PC-3 (cell line): ENCODE measurements at places on chromosomes 7 and 10. TPM values are rescaled to one million over a fixed set of nuclear protein-coding genes. Genes with fewer than 3 reads are reported as not detected.
A peak's percentile ranks its signal among the peaks of the same experiment; 100 is the strongest.

- no peak overlapping the region for H3K27ac ChIP-seq
- no peak for DNase-seq
- no peak overlapping the region for H3K4me3 ChIP-seq
- no peaks in the 10 kb centered on the region for H3K36me3 ChIP-seq
These were observed 163.0 kb upstream of the PPP2R2D start for GRCh38 chr10:131737543-131738395.

DNA sequence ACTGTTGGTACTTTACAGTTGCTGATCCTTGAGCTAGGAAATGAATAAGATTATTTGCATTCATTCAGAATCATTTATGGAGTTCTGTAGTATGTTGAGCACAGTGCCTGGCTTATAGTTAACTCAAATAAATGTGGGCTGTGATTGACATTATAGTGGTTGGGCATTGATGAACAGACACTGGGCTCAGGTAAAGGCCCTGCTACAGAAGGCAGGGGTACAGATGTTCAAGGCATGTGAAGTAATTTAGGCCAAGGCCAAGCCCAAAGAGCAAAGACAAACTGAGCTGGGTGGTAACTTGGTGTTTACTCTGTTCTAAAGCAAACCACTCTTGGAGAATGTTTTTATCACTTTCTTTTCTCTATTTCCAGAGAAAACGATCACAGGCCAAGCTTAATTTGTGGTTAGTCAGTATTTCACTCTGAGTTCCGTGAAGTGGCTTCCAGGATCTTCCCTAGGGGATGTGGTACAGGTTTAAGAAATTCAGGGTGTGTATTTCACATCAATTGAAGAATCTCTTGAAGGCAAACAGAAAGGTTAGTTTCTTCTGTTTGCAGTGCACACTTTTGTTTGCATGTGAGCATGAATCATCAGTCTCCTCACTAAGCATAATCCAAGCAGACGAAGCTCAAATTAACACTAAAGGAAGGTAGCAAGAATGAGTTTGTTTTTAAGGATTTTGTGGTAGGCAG, 113.9 kb upstream of the PRR15 start:
- no peak overlapping the region; the same call in 1 of the 2 replicates for H3K4me3 ChIP-seq
- H3K27ac ChIP-seq: peak overlapping the region; percentile 71
- peaks cover 32% of the 10 kb centered on the region for H3K4me1 ChIP-seq
- peak; percentile 81 for DNase-seq
- no peaks in the 10 kb centered on the region for H3K36me3 ChIP-seq

Gene PCLO
- 3.5 and 7.5 TPM in 2 replicates for total RNA-seq

Gene UCMA
- not detected in 2 replicates for total RNA-seq

DNA sequence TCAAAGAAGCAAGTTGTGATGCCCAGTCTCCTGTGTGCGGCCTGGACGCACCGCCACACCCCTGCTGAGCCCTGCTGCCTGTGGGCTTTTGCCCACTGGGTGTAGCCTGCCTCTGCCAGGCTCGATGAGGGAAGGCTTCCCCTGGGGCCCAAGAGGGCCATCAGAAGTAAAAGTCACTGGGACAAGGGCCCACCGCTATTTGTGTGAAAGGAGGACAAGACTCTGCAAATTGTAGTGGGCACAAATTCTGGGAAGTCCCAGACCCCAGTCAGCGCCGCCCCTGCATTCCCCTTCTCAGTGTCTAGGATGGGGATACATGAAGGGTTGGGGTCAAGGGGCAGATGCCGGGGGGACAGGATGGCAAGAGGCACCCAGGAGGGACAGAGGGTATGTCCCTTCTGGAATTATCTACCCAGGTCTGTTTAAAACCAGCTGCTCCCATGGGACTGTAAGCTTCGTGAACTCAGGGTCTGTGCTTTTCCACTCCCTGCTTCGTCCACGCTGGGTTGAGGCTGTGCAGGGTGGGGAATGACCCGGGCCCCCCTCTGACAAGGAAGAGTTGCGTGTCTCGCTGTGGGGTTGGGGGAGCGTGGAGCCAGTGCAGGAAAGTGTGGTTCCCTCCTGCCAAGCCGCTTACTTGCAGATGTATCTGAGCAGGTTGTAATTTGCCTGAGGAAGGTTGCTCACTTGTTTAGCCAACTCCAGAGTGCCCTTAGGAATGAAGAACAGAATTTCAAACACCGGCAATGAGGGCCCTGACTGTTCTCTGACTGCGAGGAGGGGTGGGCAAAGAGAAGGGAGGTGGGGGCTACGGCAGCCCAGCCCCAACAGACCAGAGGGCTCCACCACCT, 147.2 kb downstream of the MAPK8 start:
- no peak overlapping the region for H3K4me3 ChIP-seq
- H3K36me3 ChIP-seq: no peaks in the 10 kb centered on the region
- H3K27ac ChIP-seq: no peak overlapping the region
- H3K27me3 ChIP-seq: no peaks in the 10 kb centered on the region
- no peak for DNase-seq
- peaks cover under 1% of the 10 kb centered on the region; the same call in 1 of the 2 replicates for H3K4me1 ChIP-seq

DNA sequence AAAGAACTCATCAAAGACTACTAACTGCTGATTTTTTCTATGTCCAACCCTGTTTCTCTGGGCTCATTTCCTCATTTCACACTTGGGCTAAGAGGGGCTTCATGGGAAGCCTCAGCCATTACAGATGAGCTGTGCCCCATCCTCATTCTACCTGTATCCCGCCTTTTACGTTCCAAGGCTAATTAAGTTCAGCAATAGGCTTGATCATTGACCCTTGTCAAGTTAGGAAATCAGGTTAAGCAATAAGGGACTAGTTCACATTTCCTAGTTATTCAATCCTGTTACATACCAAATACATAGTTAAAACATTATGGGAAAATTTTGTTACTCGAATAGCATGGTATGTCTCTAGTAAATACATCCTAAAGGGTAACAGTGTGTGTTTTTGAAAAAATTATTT, 29.3 kb upstream of the AGBL3 start:
- no peak overlapping the region for H3K27ac ChIP-seq
- H3K4me3 ChIP-seq: no peak overlapping the region
- no peaks in the 10 kb centered on the region for H3K27me3 ChIP-seq
- no peaks in the 10 kb centered on the region; the same call in 1 of the 2 replicates for H3K36me3 ChIP-seq
- no peak for DNase-seq
- no peaks in the 10 kb centered on the region for H3K4me1 ChIP-seq

GRCh38 chr10:76736392-76736791, 901.2 kb downstream of the KCNMA1 start:
- H3K36me3 ChIP-seq: no peaks in the 10 kb centered on the region
- peaks cover 82% of the 10 kb centered on the region for H3K27me3 ChIP-seq
- H3K27ac ChIP-seq: no peak overlapping the region
- no peak for DNase-seq
- no peaks in the 10 kb centered on the region for H3K4me1 ChIP-seq

GRCh38 chr10:25966844-25967243, 32.8 kb downstream of the MYO3A start:
- no peaks in the 10 kb centered on the region for H3K36me3 ChIP-seq
- no peak overlapping the region for H3K27ac ChIP-seq
- no peak for DNase-seq
- H3K4me1 ChIP-seq: no peaks in the 10 kb centered on the region
- H3K4me3 ChIP-seq: no peak overlapping the region

DNA sequence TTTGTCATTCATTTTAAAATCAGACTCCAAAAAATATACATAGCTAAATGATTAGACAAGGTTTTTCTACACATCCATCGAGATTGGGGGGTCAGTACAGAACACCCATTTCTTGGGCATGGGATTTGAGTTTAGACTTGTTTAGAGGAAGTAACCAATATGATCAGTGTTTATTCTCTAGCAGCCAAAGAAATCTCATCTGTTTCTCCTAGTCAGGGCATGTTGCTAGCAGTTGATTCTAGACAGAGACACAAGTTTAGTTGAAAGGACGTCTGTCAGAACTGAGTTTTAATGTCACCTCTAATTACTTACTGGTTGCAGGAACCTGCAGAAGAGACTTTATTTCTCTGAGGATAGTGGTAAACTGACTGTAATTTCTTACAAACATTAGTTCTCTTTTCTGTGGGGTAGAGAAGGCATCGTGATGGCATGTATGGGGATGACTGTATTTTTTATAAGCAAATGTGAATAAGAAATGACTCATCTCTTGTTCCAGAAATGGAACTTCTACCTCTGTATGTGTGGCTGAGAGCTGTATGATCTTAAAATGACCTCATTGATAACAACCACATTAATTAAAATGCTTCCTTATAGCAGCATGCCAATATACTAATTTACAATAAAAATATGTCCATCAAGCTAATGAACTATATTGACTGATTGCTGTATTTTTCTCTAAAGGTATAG, 30.6 kb upstream of the RHOBTB1 start:
- H3K27ac ChIP-seq: peak overlapping the region; percentile 63
- no peaks in the 10 kb centered on the region for H3K36me3 ChIP-seq
- peak; percentile 82 for DNase-seq
- H3K27me3 ChIP-seq: no peaks in the 10 kb centered on the region
- H3K4me3 ChIP-seq: peak overlapping the region; percentile 1; the same call in 1 of the 2 replicates

DNA sequence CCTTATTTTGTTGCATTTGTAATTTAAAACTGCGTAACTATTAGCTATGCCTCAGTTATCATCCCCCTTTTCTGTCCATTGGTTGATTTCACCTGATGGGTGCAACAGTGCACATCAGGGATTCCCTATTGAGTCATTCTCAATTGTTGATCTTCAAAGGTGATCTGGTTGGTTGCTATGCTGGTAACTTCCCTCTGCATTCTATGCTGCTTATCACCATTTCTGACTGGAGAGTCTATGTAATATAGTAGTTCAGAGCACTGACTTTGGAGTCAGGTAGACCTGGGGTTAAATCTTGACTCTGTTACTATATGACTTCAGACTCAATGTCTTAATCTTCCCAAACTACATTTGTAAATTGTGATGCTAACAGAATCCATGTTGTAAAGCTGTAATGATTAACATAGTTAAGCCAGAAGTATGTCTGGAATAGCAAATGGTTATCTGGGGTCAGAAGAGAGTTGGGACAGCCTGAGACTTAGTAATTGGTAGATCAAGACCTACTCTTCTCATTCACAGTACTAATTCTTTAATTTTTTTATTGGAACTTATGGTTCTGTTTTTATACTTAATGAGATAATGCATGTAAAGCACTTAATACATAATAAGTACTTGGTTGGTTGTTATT, 38.1 kb downstream of the EXOC6 start:
- peaks cover 17% of the 10 kb centered on the region for H3K4me1 ChIP-seq
- no peaks in the 10 kb centered on the region for H3K27me3 ChIP-seq
- no peaks in the 10 kb centered on the region for H3K36me3 ChIP-seq
- H3K4me3 ChIP-seq: no peak overlapping the region
- DNase-seq: peak; percentile 35
- no peak overlapping the region for H3K27ac ChIP-seq

GRCh38 chr10:30455816-30456215, 21.8 kb downstream of the MAP3K8 start:
- no peaks in the 10 kb centered on the region for H3K4me1 ChIP-seq
- no peaks in the 10 kb centered on the region; the same call in 1 of the 2 replicates for H3K36me3 ChIP-seq

GRCh38 chr7:23474094-23474828, 4.0 kb upstream of the IGF2BP3 start:
- H3K36me3 ChIP-seq: no peaks in the 10 kb centered on the region
- H3K4me1 ChIP-seq: peaks cover 17% of the 10 kb centered on the region
- peak overlapping the region; percentile 63 for H3K4me3 ChIP-seq
- peak; percentile 42 for DNase-seq
- peak overlapping the region; percentile 39 for H3K27ac ChIP-seq

Gene AKR1D1
- not detected in 2 replicates for total RNA-seq

DNA sequence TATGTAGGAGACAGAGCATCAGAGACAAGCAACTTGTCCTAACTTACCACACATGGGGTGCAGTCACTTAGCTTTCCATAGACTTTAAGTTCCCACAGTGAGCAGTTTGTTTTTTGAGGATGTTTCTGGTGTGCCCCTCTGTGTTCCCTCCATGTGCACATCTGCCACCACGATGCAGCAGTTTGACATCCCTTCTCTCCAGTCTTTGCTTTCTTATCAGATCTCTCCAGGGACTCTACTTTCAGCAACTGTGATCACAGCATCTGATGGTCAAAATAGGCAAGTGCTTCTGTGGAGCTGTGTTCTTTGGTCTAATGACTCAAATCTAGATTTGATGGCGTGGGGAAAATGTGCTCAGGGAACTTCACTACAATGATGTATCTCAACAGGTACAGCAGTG, 96.5 kb upstream of the NAMPT start:
- H3K4me1 ChIP-seq: no peaks in the 10 kb centered on the region
- no peak overlapping the region for H3K4me3 ChIP-seq
- H3K27me3 ChIP-seq: no peaks in the 10 kb centered on the region

Gene CCL24
- not detected in 2 replicates for total RNA-seq

GRCh38 chr7:93811198-93811597, 79.4 kb downstream of the TFPI2 start:
- H3K27ac ChIP-seq: no peak overlapping the region
- no peaks in the 10 kb centered on the region for H3K36me3 ChIP-seq
- H3K4me1 ChIP-seq: no peaks in the 10 kb centered on the region
- no peak overlapping the region for H3K4me3 ChIP-seq

DNA sequence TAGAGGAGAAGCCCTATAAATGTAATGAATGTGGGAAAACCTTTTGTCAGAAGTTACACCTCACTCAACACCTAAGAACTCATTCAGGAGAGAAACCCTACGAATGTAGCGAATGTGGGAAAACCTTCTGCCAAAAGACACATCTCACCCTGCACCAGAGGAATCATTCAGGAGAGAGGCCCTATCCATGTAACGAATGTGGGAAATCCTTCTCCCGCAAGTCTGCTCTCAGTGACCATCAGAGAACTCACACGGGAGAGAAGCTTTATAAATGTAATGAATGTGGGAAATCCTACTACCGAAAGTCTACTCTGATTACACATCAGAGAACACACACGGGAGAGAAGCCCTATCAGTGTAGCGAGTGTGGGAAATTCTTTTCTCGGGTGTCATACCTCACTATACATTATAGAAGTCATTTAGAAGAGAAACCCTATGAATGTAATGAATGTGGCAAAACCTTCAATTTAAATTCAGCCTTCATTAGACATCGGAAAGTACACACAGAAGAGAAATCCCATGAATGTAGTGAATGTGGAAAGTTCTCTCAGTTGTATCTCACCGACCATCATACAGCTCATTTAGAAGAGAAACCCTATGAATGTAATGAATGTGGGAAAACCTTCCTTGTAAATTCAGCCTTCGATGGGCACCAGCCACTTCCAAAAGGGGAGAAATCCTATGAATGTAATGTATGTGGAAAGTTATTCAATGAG, 18.9 kb downstream of the RBAK start:
- H3K36me3 ChIP-seq: peaks cover 90% of the 10 kb centered on the region
- no peak overlapping the region for H3K27ac ChIP-seq
- H3K4me3 ChIP-seq: peak overlapping the region; percentile 28; the same call in 1 of the 2 replicates
- DNase-seq: no peak

GRCh38 chr7:155984609-155985405, 172.5 kb upstream of the SHH start:
- no peaks in the 10 kb centered on the region for H3K36me3 ChIP-seq
- H3K4me3 ChIP-seq: no peak overlapping the region
- H3K27me3 ChIP-seq: peaks cover 14% of the 10 kb centered on the region

Gene SORCS3
- total RNA-seq: 0.46 TPM in 1 of 2 replicates, not detected in the other

DNA sequence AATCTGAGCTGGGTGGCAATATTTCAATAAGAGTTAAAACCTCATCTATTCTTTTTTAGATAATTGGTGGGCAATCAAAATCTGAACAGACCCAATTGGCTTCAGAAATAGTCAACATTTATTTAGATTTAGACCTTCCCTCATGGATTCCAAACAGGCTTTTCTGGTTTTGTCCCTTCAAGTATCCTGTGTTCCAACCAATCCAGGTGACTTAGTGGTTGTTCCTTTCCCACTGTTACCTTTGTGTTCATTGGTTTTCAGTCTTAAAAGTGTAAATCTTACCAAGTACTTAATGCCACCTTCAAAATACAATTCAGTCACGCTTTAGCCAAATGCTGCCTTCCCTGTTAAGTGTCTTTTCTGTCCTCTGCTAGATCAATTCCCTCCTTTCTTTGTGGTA, 85.9 kb downstream of the AHR start:
- no peaks in the 10 kb centered on the region for H3K4me1 ChIP-seq
- H3K4me3 ChIP-seq: no peak overlapping the region
- H3K27me3 ChIP-seq: no peaks in the 10 kb centered on the region

Gene SORBS1
- 3.7 and 4.1 TPM in 2 replicates for total RNA-seq

Gene TMEM176A
- total RNA-seq: not detected in 2 replicates
